ENCODE measurements at places on chromosomes 6 and 20.

DNA sequence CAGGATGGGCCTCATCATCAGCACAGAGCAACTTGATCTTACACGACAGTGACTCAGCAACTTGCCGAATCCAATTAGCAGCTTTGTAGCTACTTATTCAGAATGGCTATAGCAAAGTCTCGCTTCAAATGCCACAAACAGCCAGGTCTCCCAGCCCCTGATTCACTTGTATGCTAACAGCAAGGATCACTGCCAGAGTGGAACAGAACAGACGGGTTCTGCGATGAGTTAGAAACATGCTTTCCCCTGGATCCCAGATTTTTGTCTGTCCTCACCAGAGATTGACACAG, 254.4 kb downstream of the NRN1 start:
- DNase-seq, result peak; percentile 25

GRCh38 chr6:14217728-14218518, 100.4 kb downstream of the CD83 start:
- peak; percentile 73 for DNase-seq

DNA sequence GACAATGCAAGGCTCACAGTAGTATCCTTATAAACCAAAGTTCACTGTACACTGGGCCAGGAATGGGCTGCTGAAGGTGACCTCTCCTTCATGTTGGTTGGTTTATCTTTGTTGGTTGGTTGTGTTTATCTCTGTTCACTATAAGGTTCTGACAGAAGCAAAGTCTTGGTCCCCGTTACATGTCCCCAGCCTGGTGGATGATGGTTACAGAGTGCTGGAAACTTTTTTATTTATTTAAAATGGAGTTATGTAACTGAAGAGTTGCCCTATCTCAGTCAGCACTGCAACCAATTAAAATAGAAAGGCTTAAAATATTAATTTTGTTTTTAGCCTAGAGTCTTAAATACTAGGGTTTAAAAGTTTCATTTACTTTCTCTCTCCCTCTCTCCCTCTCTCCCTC, 100.6 kb downstream of the SLC16A10 start:
- no peak for DNase-seq

GRCh38 chr20:56392881-56393482, 537 bp downstream of the CSTF1 start:
- DNase-seq, result no peak

GRCh38 chr20:56779452-56780143, 150.5 kb downstream of the TFAP2C start:
- DNase-seq, result no peak

DNA sequence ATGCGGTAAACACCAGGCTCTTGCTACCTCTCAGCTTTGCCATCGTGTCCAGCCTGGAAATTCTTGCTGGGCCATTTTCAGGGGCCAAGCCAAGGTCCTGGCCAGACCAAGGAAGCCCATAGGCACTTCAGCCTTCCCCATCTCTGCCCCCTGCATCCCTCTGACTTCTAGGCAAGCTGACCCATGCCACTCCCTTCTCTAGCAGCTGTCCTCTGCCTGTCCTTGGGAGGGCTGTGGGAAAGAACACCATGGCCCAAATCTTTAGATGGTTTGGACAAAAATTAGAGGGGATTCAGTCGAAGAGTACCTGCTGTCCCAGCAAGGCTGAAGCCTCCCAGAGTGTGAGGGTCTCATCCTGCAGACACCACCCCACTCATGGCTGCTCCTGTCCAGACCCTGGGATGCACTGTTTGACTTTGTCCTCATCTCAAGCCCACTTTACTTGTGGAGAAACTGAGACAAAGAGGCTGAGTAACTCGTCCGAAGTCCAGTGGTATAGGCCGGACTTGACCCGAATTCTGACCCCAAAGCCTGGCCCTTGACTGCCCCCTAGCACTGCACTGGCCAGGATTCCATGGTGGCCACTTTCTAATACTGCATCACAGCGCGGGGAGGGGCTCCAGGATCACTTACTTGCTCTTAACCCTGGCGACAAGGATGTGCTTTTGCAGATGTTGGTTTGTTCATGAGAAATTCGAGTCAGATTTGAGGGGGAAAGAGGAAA, 22.4 kb upstream of the STX16 start:
- no peak for DNase-seq

GRCh38 chr6:164925681-164926530, 383.5 kb downstream of the C6orf118 start:
- DNase-seq, result no peak
